ENCODE measurements at places on chromosomes 16 and 17.
A peak's percentile ranks its signal among the peaks of the same experiment; 100 is the strongest.

- DNase-seq: no peak
Observed at GRCh38 chr16:63323722-63324705, 1287.8 kb upstream of the CDH8 start.

DNA sequence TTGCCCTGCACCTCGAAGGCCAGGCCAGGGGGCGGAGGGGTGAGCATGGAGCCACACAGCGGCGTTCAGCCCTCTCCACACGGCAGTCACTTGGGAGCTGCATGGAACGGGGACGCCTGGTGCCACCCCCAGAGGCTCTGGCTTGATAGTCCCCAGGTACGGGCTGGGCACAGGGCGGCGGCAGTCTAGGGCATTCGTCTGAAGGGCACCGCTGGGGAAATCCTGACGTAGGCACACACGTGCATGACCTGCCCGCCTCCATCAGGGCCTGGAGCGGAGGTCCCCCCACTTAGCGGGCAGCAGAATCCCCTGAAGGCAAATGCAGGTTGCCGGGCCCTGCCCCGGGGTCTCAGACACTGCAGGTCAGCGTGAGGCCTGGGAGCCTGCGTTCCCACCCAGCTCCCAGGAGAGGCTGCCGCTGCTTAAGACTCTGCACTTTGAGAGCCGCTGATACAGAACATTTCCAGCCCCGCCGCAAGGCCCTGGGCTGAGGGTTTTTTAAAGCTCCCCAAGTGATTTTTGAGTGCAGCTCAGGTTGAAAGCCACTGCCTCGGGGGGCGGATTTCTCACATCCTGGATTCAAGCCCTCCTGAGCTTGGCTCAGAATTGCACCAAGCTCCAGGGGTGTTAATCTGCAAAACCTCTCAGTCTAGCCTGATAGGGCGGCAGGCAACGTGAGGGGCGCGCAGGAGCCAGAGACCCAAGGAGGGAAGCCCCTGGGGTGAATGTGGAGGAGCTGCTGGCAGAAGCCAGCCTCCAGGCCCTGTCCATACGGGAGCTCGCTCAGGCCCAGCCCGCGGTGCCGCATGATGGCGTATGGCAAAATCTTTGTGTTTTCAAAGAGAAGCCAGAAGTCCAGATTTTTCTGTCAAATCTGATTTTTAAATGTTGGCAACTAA, 182.3 kb upstream of the GSE1 start:
- peak; percentile 37 for DNase-seq

GRCh38 chr16:67454852-67455251, 23.9 kb downstream of the HSD11B2 start:
- no peak for DNase-seq

DNA sequence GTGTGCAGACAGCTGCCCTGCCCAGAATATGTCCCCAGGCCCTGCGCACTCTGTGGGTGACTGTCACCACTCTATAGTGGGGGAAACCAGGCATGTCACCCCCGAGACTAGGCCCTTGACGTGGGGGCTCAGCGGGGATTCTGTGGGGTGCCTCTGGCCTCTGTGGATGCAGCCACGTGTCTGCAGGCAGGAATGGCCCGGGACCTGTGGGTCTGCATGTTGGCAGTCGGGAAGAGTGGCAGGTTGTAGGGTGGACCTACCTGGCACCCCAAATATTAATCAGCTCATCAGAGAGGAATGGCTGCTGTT, 954 bp downstream of the IL32 start:
- DNase-seq: no peak

DNA sequence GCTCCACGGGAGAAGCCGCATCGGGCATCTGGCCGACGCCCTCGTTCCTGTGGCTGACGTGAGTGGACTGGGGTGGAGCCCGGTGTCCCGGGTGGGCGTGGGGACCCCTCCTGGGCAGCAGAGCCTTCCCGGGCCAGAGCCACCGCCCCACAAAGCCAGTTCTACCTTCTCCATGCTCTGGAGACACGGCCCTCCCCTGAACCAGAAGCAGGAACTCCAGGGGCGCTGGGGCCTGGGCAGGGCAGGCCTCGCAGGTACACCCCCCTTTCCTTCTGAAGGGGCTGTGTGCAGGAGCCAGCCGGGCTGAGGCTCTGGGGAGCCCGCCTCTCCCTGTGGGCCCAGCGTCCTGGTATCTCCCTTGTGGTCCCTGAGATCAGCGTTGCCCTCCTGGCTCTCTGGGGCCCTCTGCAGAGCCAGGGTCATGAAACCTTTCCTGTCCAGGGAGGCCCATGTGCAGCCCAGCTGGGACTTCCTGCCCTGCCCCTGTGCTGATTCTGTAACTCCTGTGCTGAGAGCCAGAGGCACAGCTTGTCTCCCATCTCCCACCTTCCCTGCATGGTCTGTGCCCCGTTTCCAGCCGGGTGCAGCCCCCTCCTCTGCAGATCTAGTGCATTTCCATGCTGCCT, 6.5 kb downstream of the PIGQ start:
- no peak for DNase-seq

- no peak for DNase-seq
Observed at GRCh38 chr16:19116711-19117449, 3.1 kb downstream of the ITPRIPL2 start.

GRCh38 chr17:45197555-45198334, 23.9 kb upstream of the FMNL1 start:
- peak; percentile 90 for DNase-seq

GRCh38 chr17:8126491-8127066, 2.7 kb upstream of the HES7 start:
- DNase-seq: no peak

DNA sequence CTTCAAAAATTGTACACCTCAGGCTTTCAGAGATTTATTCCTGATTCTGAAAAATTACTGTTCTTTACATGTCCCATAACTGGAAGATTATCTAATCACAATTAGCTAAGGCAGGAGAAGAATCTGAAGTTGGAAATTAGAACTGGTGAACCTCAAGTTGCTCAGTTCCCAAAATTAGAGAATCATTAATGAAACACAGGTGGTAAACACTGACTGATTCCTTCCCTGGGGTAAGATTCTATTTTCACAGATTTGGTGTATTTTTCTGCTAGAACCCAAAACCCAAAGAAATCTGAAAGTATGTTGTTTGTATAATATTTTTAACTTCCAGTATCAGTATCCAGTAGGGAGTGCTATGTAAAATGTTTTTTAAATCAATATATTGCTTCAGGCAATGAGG, 25.7 kb downstream of the PHKB start:
- no peak for DNase-seq

GRCh38 chr16:31356566-31357323, 1.8 kb downstream of the ITGAX start:
- DNase-seq: no peak

- no peak for DNase-seq
Observed at GRCh38 chr17:11612956-11613355, 14.7 kb downstream of the DNAH9 start.

DNA sequence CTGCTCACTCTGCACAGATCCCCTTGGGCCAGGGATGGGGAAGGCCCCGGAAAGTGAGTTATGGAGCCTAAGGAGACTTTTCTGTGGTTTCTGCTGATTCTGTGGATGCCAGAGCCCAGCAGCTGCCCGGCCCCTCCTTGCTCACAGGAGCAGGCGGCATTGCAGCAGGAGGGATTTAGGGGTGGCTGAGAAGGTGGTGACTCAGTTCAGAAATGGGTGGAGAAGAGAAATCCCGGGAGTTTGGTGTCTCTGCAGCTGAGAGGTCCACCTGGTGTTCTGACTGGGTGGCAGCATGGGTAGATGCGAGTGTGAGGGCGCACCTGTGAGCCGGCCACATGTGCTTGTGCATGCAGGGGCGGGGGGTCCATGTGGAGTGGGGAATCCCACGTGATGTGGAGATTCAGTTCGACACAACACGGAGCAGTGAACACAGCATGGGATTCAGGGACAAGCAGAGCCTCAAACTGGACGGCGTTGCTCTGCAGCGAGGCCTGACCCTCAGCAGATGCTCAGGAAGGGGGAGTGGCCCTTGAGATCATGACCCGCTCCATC, 16.0 kb upstream of the SPPL2C start:
- no peak for DNase-seq

DNA sequence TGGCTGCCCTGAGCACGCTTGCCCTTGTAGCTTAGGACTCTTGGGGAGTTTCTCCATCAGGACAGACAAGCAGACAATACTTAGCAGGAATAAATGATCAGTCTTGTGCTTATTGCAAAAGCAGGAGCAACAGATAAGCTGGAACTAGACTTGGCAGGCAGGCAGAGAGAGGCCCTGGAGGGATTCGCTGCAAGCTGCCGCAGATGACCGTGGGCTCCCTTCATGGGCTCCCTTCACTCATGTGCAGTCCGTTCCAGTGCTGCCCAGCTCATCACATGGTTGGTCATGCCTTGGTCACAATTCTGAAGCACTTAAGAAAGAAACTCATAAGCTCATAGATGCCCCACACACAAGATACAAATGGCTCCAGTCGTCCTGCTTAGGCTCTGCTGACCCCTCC, 2.4 kb upstream of the SLC5A10 start:
- no peak for DNase-seq

- DNase-seq: no peak
Observed at GRCh38 chr16:82782715-82783251, 156.0 kb downstream of the CDH13 start.

DNA sequence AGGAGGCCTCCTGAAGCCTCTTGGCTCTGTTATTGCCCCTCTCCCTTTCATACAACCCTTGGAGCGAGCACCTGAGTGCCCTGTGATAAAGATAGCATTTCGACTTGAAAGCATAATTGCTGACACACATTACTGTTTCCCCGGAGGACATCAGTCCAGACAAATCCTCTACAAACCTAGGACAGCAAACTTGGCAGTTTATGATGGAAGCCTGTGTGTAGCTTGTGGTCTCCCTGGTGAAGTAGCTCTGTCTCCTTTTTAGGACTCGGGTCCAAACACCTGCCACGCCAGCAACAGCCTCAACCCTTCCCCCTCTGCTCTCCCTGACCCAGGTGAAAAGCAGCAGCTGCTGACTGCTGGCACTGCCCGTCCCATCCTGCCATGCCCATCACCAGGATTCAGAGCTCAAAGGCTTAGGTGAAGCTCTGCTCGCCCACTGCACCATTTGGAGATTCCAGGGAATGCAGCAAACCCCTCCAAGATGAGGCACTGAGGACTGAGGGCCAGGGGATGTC, 55.9 kb downstream of the IRX6 start:
- no peak for DNase-seq

DNA sequence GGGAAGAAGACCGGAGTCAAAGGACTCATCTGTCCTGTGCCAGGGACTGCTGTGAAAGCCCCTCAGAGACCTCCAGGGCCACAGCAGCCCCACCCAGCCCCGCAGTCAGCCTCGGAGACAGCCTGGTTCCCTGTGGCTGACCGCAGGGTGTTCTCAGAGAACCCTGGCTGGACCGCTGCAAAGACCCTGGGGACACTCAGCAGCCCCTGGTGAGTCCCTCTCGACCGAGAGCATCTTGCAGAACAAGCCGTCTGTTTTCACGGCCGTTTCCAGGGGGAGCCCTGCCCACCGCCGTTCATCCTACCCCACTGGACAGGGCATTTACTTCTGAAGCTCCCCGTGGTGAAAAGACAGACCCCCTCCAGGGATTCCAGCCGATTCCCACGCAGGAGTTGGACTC, 10.3 kb downstream of the UBALD1 start:
- DNase-seq: no peak

DNA sequence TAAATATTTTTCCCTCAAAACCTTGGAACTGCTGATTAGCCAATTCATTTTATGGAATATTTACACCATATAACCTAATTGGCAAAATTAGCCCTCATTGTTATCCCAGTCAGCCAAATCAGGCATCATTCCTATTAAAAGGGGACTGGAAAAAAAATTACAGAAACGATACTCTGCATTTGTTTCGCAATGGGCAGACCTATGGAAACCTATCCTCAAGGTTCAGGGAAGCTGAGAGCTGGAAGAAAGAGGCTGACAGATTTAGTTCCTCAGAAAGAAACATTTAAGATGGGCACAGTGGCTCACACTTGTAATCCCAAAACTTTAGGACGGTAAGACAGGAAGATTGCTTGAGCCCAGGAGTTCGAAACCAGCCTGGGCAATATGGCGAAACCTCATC, 85.6 kb upstream of the RPH3AL start:
- no peak for DNase-seq

- DNase-seq: no peak
Observed at GRCh38 chr17:9676820-9677310, 31.5 kb downstream of the USP43 start.

- DNase-seq: no peak
Observed at GRCh38 chr17:74432766-74433391, 991 bp downstream of the GPRC5C start.

GRCh38 chr16:8931859-8932258, 31.8 kb downstream of the USP7 start:
- no peak for DNase-seq

- DNase-seq: no peak
Observed at GRCh38 chr16:50900391-50900942, 158.6 kb downstream of the CYLD start.

DNA sequence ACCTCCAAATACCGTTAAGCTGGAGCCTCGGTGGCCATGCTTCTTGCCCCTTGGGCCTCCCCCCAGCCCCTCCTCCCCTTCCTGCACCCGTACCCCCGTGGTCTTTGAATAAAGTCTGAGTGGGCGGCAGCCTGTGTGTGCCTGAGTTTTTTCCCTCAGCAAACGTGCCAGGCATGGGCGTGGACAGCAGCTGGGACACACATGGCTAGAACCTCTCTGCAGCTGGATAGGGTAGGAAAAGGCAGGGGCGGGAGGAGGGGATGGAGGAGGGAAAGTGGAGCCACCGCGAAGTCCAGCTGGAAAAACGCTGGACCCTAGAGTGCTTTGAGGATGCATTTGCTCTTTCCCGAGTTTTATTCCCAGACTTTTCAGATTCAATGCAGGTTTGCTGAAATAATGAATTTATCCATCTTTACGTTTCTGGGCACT, 928 bp downstream of the HBA1 start:
- DNase-seq: no peak

GRCh38 chr17:9001559-9001958, 19.8 kb upstream of the NTN1 start:
- no peak for DNase-seq

DNA sequence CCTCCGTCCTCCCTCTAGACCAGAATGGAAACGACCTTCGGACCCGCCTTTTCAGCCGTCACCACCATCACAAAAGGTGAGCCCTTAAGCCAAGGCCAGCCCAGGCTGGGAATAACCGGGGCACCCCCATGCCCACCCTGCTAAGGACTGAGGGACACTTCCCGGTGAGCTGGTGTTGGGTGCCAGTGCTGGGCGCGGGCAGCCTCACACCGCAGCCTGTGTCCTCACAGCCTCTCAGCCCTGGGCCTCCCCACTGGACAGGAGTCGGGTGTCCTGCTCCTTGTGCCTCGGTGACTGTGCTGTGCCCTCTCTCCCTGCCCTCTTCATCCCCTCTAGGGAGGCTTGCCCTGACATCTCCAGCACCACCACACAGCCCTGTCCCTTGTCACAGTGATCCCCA, 10.3 kb downstream of the TRAF7 start:
- no peak for DNase-seq

- DNase-seq: no peak
Observed at GRCh38 chr17:76397184-76397583, 12.8 kb downstream of the SPHK1 start.

- DNase-seq: no peak
Observed at GRCh38 chr16:4244254-4245076, 2.6 kb upstream of the SRL start.

DNA sequence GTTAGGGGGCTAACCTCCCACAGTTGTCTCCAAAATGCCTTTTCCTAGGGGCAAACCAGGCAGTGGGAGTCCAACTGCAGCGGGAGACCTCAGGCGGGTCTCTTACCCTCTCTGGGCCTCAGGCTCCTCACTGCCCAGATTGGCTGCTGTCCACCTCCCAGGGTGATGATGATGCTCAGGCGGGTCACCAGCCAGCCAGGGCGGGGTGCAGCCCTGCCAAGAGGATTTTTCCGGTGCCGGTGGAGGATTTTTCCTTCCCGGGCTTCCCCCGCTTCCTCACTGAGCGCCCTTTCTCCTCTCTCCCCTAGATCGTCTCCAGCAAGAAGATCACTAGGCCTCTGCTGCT, 22.8 kb downstream of the CPNE2 start:
- no peak for DNase-seq
